Cardiac septum (tissue), 1 donor: ENCODE measurements at places on chromosomes 16 and 17. TPM values are rescaled to one million over a fixed set of nuclear protein-coding genes. Genes with fewer than 3 reads are reported as not detected.

Gene SEPTIN1
- 2.2 TPM for total RNA-seq

Gene TBC1D3B
- total RNA-seq = 3.3 TPM

Gene CEP112
- total RNA-seq = 19.6 TPM

Gene CA7
- not detected for total RNA-seq

Gene UTP4
- 25.6 TPM for total RNA-seq

Gene DPEP1
- total RNA-seq = not detected
